ENCODE measurements at places on chromosomes 16 and 17. TPM values are rescaled to one million over a fixed set of nuclear protein-coding genes. Genes with fewer than 3 reads are reported as not detected.

- no peak for DNase-seq
Measured at GRCh38 chr16:88601313-88602036, 31.3 kb downstream of the ZC3H18 start.

GRCh38 chr16:70301121-70301520, 2.1 kb downstream of the DDX19B start:
- DNase-seq: no peak

DNA sequence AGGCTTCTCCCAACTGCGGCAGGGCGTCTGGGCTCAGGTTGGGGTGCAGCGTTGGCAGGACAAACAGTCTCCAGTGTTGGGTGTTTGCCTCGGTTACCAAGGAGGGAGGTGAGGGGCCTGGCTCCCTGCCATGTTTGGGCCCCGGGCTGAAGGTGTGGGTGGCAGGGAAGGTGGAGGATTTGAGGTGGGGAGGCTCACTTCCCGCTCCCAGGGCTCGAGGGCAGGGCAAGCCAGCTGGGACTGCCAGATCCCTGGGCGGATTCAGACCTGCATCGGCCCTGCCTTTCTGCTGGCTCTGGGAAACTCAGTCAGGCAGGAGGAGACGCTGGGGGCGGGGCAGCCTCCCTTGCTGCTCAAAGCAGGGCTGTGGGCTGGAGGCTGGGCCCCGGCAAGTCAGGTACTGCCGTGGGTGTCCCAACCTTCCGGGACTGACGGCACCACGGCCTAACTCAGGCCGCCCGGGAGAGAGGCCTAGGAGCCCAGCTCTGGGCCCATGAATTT, 31.3 kb upstream of the KRT17 start:
- no peak for DNase-seq

GP1BA gene
- not detected for total RNA-seq

DNA sequence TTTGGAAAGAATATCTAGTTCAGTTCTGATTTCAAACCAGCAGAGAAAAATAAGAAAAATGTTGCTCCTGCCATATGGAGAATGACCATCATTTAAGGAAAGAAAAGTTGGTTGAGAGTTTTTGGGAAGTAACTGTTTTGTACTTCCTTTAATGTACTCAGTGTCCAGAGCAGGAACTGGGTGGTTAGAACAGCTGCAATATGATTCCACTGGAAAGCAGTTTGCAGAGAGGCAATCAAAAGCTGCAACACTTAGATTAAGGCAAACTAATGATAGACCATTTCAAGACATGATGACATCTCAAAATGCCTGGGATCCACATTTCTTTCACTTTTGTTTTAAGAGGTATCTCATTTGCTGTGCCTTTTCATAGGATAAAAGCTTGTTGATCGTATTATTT, 313.3 kb upstream of the HSBP1 start:
- no peak for DNase-seq

PRAC1 gene
- not detected for total RNA-seq

DNA sequence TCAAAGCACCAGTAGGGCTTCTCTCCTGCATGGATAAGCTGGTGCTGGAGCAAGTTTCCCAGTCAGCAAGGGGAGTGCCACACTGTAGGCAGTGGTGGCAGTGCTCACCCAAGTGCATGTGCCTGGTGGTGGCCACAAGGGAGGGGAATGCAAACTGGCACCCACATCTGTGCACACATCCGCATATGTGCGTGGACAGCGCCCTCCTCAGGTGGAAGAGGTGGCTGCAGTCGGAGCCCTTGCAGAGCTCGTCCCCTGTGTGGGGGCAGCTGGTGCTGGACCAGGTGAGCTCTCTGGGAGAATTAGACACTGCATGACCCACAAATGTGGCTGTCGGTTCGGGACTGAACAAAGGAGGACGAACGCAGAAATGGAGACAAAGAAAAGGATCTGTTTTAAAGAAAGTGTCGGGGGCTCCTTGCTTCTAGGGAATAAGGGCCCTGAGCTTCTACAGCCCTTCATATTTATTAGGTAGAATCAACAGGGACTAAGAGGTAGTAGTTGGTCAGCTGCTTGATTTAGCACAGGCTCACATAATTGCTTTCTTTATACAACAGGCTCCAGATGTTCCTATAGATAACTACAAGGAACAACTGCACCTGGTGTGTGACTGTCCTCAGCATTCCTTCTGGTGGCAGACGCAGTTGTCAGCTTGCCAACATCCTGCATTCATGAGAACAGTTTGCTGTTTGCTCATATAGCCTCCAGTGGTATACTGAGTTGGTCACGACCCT, 5.3 kb upstream of the ZNF689 start:
- peak; percentile 83 for DNase-seq

Measured in activated CD8-positive, alpha-beta T cell treated with anti-CD3 and anti-CD28 coated beads, Interleukin-2, amount 10 ng/mL, durations not matched to agents 7 days and 5 days (primary cell).